T-helper 17 cell (primary cell): ENCODE measurements at places on chromosomes 2 and 18. TPM values are rescaled to one million over a fixed set of nuclear protein-coding genes. Genes with fewer than 3 reads are reported as not detected.

Gene MAB21L4
- not detected for total RNA-seq

Gene KCNJ13
- total RNA-seq = not detected

DNA sequence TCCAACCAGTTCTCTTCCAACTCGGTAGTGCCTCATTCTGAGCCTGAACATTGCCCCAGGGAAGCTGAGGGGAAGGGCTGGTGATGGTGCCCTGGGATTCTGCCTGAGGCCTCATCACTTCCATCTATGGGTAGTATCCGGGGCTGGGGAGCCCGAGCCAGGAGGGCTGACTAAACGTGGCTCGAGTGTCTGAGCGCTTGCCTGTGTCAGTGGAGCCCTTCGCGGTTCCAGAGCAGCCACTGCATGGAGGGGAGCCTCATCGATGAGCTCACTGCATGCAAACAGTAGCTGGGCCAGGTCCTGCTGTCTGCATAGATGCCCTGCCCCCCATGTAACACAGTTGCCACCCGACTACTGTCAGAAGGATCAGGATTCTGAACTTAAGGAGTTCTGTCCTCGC lies 129.3 kb downstream of the GLI2 start:
- peaks cover 3% of the 10 kb centered on the region for H3K4me1 ChIP-seq
- no peak overlapping the region for H3K27ac ChIP-seq
- H3K27me3 ChIP-seq = peaks cover 47% of the 10 kb centered on the region
- H3K4me3 ChIP-seq = no peak overlapping the region
- peaks cover 3% of the 10 kb centered on the region for H3K36me3 ChIP-seq

GRCh38 chr18:63379639-63379962 lies 12.6 kb upstream of the KDSR start:
- H3K4me3 ChIP-seq = no peak overlapping the region
- H3K4me1 ChIP-seq = peaks cover 13% of the 10 kb centered on the region
- no peaks in the 10 kb centered on the region for H3K27me3 ChIP-seq
- H3K36me3 ChIP-seq = no peaks in the 10 kb centered on the region
- H3K27ac ChIP-seq = peak overlapping the region; percentile 72
- DNase-seq = no peak

- peak; percentile 72 for DNase-seq
- peak overlapping the region; percentile 94 for H3K4me3 ChIP-seq
- peaks cover 81% of the 10 kb centered on the region for H3K4me1 ChIP-seq
- peak overlapping the region; percentile 99 for H3K27ac ChIP-seq
Measured at GRCh38 chr2:37585982-37586621, 85.3 kb downstream of the CDC42EP3 start.

GRCh38 chr18:7735626-7736175 lies 168.6 kb downstream of the PTPRM start:
- no peaks in the 10 kb centered on the region for H3K27me3 ChIP-seq
- no peaks in the 10 kb centered on the region for H3K36me3 ChIP-seq
- no peak overlapping the region for H3K4me3 ChIP-seq
- no peaks in the 10 kb centered on the region for H3K4me1 ChIP-seq
- no peak overlapping the region for H3K27ac ChIP-seq

DNA sequence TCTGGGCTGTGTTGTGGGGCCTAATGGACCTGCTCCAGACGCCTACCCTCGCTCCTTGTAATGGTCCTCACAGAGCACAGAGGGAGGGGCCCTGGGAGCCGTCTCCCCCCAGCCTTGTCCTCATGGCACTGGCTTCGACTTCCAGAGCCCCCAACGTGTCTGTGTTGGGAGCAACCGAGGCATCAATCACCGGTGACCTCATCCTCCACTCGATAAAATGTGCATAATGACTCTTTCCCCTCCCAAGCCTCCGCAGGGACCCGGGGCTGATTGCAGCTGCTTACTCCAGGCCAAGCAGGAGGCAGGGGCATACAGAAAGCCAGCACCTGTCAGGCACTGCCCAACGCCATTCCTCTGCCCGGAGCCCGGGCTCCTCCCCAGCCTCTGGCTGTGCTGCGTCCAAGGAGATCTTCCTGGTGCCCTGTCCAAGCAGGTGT lies 271.7 kb downstream of the NDUFA10 start:
- DNase-seq = no peak
- H3K4me3 ChIP-seq = peak overlapping the region; percentile 2
- no peak overlapping the region for H3K27ac ChIP-seq
- peaks cover 3% of the 10 kb centered on the region for H3K4me1 ChIP-seq

DNA sequence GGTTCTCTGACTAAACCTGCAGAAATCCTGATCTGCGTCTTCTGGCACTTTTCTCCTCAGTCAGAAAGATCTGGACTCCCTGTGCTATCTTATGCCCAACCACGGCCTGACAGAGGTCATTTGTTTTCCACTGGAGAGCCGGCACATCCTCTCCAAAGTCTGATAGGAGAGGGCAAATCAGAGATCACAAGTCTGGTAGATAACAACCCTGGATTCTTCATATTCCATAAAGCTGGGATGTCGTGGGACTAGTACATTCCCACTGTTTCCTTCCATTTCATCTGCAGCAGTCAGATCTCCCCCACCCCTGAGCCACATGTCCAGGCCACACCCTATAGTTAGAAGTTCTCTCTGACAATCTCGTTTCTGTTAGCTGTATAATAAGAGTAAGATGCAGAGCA lies 157.0 kb downstream of the MGAT5 start:
- no peak for DNase-seq
- H3K36me3 ChIP-seq = peaks cover 2% of the 10 kb centered on the region
- peaks cover 57% of the 10 kb centered on the region for H3K4me1 ChIP-seq
- no peaks in the 10 kb centered on the region for H3K27me3 ChIP-seq
- peak overlapping the region; percentile 70 for H3K4me3 ChIP-seq

DNA sequence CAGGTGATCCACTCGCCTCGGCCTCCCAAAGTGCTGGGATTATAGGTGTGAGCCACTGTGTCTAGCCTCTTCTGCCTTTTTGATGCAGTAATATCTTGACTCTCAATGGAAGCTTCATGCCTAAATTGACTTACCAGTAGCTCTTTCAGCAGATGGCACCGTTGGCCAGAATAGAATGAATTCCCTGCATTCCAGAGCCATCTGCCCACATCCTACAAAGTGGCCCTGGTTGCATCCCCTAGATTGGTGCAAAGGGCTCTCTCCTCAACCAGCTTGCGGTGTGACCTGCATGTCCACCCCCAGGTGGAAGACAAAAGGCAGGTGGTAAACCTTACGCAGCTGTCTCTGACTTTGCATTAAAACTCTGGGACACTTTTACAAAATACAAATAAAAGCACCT lies 4.4 kb upstream of the PARD6G start:
- no peak overlapping the region for H3K4me3 ChIP-seq
- peaks cover 2% of the 10 kb centered on the region for H3K36me3 ChIP-seq
- H3K27ac ChIP-seq = no peak overlapping the region
- H3K27me3 ChIP-seq = peaks cover 16% of the 10 kb centered on the region
- DNase-seq = no peak

- no peaks in the 10 kb centered on the region for H3K4me1 ChIP-seq
- H3K4me3 ChIP-seq = no peak overlapping the region
- H3K36me3 ChIP-seq = no peaks in the 10 kb centered on the region
- H3K27me3 ChIP-seq = no peaks in the 10 kb centered on the region
- H3K27ac ChIP-seq = no peak overlapping the region
Measured at GRCh38 chr18:6607343-6607742, 122.2 kb upstream of the ARHGAP28 start.
